ENCODE measurements at places on chromosomes 5 and 9.

DNA sequence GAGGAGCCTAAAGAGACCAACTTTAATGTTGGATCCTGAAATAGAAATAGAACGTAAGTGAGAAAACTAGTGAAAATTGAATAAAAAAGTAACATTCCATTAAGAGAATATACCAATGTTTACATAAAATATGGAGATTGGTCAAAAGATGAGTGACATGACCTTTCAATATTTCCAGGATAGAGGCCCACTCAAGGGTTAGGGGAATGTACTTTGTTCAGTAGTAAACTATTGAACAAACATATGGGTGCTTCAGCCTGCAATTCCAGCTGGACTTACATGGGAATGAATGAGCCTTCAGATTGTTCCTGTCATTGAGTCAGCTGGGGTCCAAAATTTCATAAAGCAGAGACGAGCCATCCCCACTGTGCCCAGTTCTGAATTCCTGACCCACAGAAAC, 371.7 kb upstream of the POU5F2 start:
- DNase-seq = no peak

GRCh38 chr5:111950660-111951059, 193.7 kb upstream of the NREP start:
- DNase-seq = no peak

GRCh38 chr5:72298711-72299110, 21.3 kb downstream of the MRPS27 start:
- no peak for DNase-seq

- DNase-seq = no peak
Observed at GRCh38 chr9:134333234-134333873, 7.1 kb downstream of the RXRA start.

DNA sequence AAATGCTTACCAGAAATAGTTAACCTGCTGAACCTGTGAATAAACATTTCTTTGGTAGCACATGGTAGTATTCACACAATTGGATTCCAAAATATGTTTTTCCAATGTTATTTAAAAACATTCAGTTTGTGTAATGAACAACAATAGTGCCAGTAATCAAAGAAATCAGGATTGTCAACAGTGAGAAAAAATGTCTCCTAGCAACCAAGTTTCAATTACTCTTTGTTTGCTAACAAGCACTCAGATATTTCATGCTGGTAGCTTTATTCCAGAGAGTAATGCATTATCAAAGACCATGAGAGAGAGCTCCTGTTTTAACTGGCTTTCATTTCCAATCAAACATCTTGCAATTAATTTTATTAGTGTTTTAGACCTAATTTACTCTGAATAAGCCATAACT, 768.1 kb upstream of the GRAMD2B start:
- peak; percentile 74 for DNase-seq

DNA sequence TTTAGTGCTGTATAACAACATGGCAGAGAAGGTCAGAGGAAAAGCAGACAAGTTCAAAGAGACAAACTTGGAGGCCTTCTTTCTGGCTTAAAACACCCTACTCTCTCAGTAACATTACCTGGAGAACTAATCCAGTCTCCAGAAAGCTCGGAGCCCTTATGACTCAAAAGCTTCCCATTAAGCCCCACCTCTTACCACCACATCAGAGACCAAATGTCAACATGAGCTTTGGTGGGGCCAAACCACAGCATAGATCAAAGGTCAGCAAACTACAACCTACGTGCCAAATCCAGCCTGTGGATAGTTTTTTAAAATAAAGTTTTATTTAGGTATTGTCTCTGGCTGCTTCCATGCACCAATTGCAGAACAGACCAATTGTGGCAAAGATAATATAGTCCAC, 589.9 kb downstream of the DNAH5 start:
- DNase-seq = no peak

DNA sequence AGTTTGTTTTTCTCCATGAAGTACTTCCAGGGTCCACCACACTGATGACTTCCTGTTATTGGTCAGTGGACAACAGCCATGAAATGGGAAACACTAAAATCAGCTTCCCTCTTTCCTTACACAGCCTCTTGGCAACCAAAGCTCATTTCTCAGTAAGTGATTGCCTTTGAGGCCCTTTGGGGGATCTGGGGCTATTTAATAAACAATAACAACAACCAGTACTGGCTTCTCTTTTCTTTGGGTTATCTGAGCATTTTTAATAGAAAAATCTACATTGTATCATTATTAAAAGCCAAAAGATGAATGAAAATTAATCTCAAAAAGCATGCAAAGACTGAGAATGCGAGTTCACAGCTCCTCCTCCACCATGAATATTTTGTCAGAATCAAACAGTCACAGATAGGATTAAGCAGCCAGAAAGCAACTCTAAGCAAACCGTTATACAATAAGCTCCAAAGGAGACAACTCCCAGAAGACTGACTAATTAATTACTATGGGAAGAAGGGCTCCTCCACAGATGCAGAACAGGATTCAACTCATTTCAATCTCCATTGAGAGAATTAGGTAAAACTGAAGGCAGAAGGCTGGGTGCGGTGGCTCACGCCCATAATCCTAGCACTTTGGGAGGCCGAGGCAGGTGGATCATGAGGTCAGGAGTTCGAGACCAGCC, 68.3 kb downstream of the SERINC5 start:
- no peak for DNase-seq

DNA sequence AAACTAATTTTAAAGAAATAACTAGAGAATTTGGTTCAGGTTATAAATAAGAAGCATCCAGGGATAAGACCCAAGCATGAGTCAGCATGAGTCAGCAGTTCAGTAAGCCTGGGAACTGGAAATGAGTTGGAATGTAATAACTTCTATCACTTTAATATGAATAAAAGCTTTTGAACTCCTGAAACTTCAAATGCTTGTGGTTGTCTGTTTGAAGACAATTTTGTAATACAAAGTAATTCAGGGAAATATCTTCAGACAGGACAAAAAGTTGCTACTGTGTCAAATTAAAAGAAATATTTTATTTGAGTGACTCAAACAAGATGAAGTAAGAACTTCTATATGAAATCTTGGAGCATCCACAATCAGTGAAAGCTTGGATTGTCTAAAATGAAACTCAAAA, 331.2 kb upstream of the DAB2 start:
- no peak for DNase-seq

DNA sequence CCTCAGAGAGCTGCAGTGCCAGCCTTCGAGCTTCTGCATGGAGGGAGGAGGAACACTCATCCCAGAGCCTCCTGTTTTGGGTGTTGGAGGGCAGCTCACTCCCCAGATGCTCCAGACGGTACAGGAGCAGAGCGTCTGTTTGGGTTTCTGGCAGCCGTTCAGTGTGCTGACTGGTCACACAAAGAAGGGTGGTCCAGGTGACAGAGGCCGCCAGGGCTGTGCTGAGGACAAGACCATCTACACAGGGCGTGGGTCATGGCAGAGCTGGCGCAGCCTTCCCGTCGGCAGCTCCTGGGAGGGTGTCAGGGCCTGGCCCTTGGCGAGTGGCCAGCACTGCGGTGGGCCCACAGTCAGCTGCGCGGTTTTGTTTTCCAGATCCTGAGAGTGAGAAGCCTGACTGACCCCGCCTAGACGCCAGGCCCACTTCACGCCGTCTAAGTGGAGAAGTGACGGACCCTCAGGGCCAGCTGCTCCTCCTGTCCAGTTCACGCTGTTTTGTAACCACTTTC, 131.4 kb upstream of the FAM120A start:
- no peak for DNase-seq

GRCh38 chr9:26723486-26723885, 169.1 kb downstream of the CAAP1 start:
- no peak for DNase-seq

GRCh38 chr9:130041648-130042405, 1.2 kb downstream of the FNBP1 start:
- no peak for DNase-seq

- no peak for DNase-seq
Observed at GRCh38 chr9:104907278-104907951, 20.5 kb downstream of the ABCA1 start.

- DNase-seq = no peak
Observed at GRCh38 chr5:121525706-121526105, 326.0 kb upstream of the FTMT start.

GRCh38 chr5:126438267-126438666, 15.1 kb downstream of the GRAMD2B start:
- no peak for DNase-seq

DNA sequence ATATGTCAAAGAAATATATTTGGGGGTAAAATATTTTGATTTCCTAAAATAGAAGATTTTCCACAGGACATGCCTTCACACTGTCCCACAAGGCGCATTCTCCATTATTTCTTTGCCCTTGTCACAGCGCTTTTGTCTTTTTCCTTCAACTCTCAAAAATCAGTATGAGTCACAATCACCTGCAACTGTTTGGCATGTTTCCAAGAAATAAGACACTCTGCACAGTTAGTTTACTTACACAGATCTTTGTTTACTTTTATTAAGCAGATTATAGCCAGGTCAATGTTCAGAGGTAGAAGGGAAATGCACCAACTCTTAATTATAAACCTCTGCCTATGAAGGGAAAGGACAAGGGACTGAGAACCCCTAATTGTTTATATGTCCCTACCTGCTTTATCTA, 9.5 kb downstream of the CEMIP2 start:
- peak; percentile 76 for DNase-seq

GRCh38 chr5:74187757-74188156, 452.8 kb downstream of the ENC1 start:
- no peak for DNase-seq

GRCh38 chr9:108119530-108120113, 630.1 kb upstream of the KLF4 start:
- no peak for DNase-seq

DNA sequence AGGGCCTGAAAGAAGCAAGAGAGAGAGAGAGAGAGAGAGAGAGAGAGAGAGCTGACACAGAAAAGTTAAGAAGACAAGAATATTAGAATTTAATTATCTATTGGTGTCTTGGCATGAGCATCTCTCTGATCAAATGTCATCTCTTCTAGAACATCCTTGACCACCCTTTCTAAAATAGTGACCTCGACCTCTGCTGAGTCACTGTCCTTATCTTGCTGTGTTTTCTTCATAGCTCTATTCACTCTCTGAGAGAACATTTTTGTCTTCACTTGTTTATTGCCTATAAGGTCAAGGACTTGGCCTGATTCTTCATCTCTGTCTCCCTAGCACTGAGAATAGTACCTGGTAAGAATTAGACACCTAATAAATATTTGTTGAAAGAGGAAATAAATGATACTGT, 383.8 kb upstream of the RPS23 start:
- DNase-seq = no peak

- no peak for DNase-seq
Observed at GRCh38 chr5:93721071-93721470, 20.3 kb downstream of the POU5F2 start.

DNA sequence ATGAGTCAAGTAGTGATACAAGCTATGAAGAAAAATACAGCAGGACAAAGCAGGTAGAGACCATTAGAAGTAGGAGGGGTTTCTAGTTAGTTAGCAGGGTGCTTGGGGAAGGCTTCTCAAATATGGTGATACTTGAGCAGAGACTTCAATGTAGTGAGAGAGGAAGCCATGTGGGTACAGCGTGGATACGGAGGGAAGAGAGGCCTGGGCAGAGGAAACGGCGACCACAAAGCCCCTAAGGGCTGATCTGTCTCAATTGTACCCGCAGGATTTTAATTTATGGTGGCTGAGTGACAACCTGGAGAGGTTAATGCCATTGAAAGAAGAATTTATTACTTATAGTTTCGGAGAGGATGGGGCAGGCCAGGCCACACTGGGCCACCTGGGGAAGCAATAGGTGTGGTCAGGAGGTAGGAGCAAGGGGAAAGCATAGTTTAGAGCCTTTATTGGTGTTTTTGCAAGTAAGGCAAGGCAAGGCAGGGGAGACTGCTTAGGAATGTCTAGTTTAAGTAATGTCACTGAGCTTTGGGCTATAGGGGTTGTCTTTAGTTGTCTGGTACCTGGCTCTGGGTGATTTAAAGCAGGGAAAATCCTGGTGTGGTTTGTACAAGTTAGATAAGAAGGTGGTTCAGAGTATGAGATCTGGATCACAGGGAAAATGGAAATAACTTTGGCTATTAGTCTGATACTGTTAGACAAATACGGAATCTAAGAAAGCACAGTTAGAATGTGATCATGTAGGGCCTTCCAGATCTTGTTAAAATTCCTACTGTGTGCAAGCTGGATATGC, 42.6 kb downstream of the GCNT4 start:
- no peak for DNase-seq

DNA sequence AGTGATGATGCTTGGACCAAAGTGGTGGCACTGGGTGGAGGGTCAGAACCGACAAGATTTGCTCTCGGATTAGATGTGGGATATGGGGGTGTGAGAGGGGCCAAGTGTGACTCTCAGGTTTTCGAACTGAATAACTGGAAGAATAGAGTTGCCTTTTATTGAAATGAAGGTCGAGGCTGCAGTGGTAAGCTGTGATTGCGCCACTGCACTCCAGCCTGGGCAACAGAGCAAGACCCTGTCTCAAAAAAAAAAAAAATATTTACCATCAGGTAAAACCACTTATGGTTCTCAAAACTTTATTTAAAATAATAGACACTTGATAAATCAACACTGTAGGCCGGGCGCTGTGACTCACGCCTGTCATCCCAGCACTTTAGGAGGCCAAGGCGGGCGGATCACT, 27.2 kb downstream of the EXOSC2 start:
- no peak for DNase-seq

DNA sequence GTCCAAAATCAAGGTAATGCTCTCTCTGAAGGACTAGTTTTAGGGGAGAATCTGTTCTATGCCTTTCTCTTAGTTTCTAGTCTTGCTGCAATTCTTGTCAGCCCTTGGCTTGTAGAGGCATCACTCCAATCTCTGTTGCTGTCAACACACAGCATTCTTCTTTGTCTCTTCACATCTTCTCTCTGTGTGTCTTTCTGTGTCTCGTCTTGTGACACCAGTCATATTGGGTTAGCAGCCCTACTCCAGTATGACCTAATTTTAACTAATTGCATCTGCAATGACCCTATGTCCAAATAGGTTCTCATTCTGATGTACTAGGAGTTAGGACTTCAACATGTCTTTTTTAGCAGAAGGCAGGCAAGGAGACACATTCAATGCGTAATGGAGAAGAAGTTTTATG, 1110.6 kb downstream of the DTWD2 start:
- DNase-seq = no peak

GRCh38 chr9:81676395-81676794, 13.0 kb downstream of the TLE1 start:
- no peak for DNase-seq

GRCh38 chr5:65111961-65112658, 343.4 kb downstream of the CWC27 start:
- DNase-seq = no peak

GRCh38 chr5:43068037-43068436, 27.9 kb upstream of the ANXA2R start:
- no peak for DNase-seq

DNA sequence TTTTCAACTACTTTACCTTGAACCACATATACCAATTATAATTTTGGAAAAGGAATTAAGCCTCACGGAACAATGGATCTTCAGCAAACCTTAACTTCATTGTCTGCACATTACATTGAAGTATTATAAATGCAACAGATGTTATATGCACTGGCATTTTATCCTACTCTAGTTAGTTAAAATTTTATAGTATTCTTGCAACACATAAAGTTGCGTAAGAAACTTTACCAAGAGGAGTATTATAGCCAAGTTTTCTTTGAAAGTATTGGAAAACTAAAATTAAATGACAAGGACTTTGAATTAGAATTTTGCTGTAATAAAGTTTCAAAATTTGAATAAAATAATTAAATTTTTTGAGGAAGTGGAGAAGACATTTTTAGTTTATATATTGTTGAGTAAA, 63.4 kb upstream of the SREK1 start:
- DNase-seq = no peak
